ENCODE measurements at places on chromosomes 2 and 18.
A peak's percentile ranks its signal among the peaks of the same experiment; 100 is the strongest.

- DNase-seq, result peak; percentile 45
Observed at GRCh38 chr2:160044728-160045127, 17.7 kb downstream of the PLA2R1 start.

- DNase-seq, result no peak
Observed at GRCh38 chr18:50013363-50014138, 181.4 kb downstream of the MYO5B start.

DNA sequence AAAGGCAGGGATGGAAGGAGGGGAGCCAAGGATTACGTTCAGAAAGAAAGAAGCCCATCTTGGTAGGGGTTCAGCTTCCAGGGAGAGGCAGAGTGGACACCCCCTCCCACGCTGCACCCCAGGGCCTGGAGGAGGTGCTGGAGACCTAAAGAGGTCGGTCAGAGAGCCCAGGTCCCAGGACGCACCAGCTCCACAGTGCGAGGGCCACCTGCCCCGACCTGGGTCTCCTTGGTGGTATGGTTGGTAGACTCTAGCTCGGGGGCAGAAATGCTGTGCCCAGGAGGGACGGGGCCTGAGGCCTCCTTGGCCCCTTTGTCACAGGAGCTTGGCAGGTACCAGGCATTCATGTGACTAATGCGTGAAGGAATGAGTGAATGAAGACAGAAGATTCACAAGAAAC is 87.1 kb upstream of the RAB6C start:
- no peak for DNase-seq

GRCh38 chr18:6449213-6449612 is 34.5 kb upstream of the L3MBTL4 start:
- DNase-seq, result no peak

DNA sequence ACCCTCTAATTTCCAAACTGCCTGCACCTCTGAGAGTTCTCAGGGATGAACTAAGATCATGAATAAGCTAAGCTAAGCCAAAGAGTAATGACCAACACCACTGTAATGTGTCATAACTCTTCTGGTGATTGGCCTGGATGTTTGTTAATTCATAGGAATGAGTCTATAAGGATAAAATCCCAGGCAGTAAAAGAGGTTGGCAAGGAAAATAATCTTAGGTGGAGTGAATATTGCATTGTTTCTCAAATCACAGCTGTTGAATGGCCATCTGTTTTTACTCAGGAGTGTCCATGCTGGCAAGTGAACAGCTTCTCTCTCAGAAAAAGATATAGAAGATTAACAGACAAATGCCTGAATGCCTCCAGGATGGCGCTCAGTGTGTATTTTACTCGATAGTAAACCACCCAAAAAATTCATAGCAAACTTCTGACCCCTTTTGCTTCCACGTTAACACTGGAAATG is 60.8 kb upstream of the GLS start:
- no peak for DNase-seq

DNA sequence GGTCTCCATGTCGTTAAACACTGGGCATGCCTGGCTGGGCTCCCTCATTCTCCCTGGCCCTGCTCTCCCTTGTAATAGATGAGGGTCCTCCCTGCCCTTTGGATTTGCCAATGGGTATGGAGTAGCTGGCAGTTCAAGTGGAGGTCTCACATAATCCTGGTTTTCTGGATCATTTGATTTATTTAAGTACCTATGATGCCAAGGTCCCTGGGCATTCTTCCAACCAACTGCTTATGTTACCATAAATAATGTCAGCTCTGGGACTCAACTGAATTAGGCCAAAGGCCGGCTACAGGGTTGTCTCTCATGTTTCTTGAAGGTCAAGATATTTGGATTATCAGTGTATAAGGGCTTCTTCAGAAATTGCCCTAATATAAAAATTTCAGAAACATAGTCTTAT is 104.9 kb upstream of the LYPD6 start:
- DNase-seq, result no peak

DNA sequence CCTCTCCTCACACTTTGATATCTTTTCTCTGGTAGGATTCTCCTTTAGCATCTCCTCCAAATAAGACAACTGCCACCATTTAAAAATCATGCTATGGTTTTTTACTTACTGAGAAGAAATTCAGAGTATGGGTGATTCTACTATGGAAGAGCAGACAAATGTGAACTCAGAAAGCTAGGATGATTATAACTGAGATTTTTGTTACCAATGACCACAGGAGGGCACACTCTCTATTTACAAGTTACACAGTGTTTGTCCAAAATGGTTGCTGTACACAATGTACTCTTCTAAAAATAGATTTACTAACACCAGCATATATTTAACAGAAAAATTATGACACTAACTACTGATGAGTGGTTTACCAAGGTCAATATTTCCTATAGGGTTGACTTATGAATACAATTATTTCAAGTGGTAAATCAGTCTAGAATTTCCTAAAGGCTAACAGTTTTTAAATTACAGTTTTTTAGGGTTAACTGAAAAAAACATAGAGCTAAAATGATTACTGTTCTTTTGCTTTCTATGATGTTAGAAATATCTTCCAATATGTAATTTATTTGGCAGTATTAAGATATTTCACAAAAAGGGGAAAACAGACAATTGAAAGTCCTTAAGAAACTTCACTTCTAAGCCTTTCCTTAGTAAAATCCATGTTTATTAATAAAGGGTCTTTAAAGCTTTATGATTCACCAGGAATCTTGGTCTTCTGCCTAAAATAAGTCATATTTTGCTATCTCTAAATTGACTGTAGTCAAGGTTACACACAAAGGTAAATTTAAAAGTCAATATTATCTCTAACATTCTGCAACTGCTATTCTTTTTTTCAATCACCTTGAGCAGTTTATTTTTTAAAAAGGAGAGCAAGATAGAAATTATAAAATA is 57.2 kb downstream of the MAP4K3 start:
- no peak for DNase-seq

- no peak for DNase-seq
Observed at GRCh38 chr2:108220942-108221541, 18.7 kb upstream of the SULT1C3 start.
